Activated naive CD4-positive, alpha-beta T cell treated with anti-CD3 and anti-CD28 coated beads, Interleukin-2, amount 50 U/mL, for 72 hours (primary cell): ENCODE measurements at places on chromosomes 11 and 22. TPM values are rescaled to one million over a fixed set of nuclear protein-coding genes. Genes with fewer than 3 reads are reported as not detected.

DNA sequence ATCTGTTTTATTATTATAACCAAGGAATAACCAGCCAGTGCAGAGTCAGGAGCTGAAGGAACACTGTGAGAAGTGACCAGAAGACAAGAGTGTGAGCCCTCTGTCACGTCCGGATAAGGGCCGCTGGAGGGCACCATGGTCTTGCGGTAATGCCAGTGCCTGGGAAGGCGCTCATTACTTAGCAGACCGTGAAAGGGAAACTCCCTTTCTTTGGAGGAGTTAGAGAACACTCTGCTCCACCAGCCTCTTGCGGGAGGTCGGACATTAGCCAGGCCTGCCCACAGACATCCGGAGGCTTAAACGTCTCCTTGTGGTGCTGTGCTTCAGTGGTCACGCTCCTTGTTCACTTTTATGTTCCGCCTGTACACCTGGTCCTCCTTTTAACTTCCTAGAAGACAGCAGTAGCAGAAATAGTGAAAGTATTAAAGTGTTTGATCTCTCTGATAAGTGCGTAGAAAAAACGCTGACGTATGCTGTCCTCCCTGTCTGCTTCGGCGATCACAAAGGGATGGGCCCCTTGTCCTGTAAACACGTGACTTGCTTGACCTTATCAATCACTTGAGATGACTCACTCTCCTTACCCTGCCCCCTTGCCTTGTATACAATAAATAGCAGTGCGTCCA lies 120.6 kb upstream of the LMO1 start:
- no peak for DNase-seq

DNA sequence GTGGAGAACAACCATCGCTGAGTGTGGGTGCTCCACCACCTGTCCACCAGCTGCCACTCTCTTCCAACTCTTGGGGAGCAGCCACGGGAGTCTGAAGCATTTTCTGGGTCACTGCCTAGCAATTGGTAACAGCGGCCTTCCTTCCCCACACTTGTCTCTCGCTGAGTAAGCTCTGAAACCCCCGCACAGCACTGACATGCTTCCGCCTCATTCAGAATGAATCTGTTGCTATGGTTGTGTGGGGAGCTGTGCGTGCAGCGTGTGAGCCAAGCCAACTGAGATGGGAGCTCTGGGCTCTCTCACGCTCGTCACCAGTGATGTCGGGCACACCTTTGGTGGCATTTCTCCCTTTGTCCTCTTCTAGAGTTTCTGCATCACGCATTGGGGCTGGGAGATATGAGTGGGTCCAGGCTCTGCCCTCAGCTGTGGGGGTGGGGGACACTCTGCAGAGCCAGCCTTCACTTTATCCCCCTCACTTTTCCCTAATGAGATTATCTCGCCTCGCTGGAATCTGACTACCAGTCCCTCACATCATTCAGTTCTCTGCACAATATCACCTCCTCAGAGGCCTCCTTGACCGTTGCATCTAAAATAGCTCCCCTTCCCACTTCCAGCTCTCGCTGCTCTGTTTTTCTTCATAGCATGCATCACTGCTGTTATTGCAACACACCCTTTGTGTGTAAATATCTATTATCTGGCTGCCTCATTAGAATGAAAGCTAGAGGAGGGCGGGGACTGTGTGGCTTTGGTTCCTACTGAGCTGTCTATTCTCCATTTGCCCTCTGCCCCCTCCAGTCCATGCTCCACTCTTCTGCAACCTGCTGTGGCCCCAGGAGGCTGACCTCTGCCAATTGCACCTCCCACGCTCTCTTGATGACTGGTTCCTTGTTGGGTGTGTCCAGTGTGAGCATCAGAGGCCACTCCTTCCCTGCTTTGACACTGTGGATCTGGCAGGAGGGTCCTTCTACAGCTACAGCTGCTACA lies 569.9 kb upstream of the CADM1 start:
- DNase-seq, result no peak

GRCh38 chr11:65525546-65526480 lies 930 bp downstream of the SCYL1 start:
- no peak for DNase-seq

- no peak for DNase-seq
These were observed 15.4 kb upstream of the TUBA8 start for GRCh38 chr22:18095101-18095805.

The LBHD1 gene
- 24.3 TPM for total RNA-seq

GRCh38 chr11:113448316-113448677 lies 26.9 kb downstream of the DRD2 start:
- DNase-seq, result no peak

GRCh38 chr11:124511745-124512144 lies 31.7 kb downstream of the OR8B12 start:
- DNase-seq, result no peak

The CD248 gene
- 0.31 TPM for total RNA-seq

The OR5D16 gene
- total RNA-seq, result not detected

- no peak for DNase-seq
These were observed 187.6 kb downstream of the TENM4 start for GRCh38 chr11:79253280-79253679.

DNA sequence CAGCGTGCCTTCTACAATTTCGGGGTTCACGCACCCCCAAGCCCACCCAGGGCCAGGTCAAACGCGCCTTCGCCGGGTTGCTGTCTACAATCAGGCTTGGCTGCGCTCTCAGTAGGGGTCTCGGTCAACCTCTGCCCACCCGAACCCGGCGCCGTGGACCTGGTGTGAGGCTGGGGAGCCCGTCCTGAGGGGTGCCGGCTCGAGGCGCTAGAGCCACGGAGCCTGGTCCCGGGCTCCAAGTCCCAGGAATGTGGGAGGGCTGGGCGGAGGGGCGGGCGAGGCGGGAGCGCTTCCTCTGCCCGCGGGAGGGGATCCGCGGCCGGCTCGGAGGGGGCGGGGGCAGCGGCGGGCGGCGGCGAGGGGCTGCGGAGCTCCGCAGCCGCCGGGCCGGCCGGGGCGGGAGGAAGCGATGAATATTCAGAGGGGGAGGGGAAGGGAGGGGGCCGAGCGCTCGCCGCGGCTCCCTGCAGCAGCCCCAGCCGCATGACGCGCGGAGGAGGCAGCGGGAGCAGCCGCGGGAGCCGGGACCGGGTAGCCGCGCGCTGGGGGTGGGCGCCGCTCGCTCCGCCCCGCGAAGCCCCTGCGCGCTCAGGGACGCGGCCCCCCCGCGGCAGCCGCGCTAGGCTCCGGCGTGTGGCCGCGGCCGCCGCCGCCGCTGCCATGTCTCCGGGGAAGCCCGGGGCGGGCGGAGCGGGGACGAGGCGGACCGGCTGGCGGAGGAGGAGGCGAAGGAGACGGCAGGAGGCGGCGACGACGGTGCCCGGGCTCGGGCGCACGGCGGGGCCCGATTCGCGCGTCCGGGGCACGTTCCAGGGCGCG lies at the start of gene PTPRJ:
PTPRJ (plus strand) TSS at position 472 of the 819 bp plus-strand sequence. CDS start 354 bp downstream, outside the sequence.
- peak; percentile 61 for DNase-seq

- DNase-seq, result no peak
These were observed 747.3 kb upstream of the TENM4 start for GRCh38 chr11:80188076-80188627.

The SLC25A18 gene
- not detected for total RNA-seq

The KIRREL3 gene
- not detected for total RNA-seq

DNA sequence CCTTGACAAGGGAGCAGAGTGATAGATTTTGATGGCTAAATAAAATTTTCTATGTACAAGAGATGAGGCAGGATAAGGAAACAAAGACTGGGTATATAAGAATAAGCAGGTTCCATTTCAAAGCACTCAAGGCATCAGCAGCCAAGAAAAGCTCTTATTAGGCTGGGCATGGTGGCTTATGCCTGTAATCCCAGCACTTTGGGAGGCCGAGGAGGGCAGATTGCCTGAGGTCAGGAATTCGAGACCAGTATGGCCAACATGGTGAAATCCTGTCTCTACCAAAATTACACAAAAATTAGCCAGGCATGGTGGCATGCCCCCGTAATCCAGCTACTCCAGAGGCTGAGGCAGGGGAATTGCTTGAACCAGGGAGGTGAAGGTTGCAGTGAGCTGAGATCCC lies 563.4 kb upstream of the CCDC179 start:
- no peak for DNase-seq

GRCh38 chr11:19978668-19979518 lies 181.4 kb downstream of the DBX1 start:
- DNase-seq, result peak; percentile 13

- DNase-seq, result no peak
These were observed 19.1 kb downstream of the ZBTB44 start for GRCh38 chr11:130295657-130296056.

- no peak for DNase-seq
These were observed 262.5 kb downstream of the CTTN start for GRCh38 chr11:70660889-70661197.

GRCh38 chr11:65643971-65644370 lies 6.1 kb downstream of the SIPA1 start:
- peak; percentile 34 for DNase-seq

DNA sequence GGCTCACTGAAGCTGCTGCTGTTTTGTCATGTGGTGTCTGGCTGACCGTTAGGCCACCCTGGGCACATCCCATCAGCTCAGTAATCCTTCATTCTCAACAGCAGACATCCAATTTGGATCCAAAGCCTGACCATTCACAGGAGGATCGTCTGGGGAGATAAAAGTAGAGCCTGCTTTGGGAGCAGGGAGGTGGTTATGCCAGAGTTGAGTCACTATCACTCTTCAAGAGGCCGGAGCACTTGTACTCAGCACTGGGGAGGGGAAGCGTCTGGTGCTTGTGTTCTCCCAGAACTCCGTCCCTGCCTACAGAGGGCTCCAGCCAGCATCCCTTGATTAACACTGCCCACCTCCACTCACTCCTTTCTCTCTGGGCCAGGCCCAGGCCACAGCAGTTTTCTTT lies 382.6 kb downstream of the OPCML start:
- no peak for DNase-seq

DNA sequence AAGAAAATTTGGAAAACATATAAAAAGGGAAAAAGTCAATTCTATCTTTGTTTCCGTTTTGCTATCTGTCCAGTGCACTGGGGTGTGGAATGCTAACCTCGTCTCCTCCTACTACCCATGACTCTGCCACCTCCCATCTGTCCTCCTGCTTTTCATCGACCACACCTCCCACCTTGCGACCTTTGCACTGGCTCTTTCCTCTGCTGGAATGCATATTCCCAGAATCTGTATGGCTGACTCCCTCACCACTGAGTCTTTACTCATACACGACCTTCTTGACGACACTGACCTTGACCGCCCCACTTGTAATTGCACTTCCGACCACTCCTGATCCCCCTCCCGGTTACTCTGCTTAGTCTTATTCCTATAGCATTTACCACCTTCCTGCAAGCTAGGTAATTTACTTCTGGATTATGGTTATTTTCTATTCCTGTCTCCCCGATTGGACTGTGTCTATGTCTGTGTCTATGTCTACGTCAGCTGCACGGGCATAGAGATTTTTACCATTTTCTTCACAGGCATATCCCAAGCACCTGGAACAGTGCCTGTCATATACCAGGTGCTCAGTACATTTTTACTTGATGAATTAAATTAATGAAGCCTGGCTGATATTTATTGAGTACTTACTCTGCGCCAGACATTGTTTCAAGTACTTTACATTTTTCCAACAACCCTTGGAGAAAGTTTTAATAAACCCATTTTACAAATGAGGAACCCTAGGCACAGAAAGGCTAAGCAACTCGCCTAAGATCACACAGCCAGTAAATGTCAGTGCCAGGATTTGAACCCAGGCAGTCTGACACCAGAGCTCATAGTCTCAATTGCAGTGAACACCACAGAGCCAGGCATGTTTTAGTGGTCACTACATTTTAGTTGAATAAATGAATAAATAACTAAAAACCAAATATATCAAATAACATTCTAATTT lies 89.3 kb upstream of the SLC22A12 start:
- DNase-seq, result no peak

DNA sequence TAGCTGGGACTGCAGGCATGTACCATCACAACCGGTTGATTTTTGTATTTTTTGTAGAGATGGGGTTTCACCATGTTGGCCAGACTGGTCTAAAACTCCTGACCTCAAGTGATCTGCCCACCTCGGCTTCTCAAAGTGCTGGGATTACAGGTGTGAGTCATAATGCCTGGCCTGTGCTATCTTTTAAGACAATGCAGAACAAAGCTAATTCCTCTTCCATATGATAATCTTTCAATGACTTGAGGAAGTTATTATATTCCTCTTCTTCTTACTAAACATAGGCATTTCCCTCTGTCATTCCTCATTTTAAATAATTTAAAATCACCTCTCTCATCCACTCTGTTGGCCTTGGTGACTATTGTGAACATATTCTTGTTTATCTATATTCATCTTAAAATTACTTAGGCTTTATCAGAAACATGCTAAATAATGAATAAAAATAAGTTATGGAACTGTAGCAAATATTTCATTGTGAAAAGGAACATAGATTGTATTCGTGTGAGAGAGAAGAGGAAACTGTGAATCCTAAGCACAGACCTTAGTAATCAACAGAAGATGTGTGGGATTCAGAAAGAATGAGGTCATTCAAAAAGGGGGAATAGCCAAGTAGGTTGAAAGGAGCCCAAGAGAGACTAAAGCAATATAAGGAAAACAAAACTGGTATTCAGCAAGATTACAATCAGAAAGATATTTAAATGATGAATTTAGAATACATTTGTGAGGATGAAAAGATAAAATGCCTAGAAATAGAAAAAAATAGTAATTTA lies 269.4 kb downstream of the TTC28 start:
- DNase-seq, result no peak

DNA sequence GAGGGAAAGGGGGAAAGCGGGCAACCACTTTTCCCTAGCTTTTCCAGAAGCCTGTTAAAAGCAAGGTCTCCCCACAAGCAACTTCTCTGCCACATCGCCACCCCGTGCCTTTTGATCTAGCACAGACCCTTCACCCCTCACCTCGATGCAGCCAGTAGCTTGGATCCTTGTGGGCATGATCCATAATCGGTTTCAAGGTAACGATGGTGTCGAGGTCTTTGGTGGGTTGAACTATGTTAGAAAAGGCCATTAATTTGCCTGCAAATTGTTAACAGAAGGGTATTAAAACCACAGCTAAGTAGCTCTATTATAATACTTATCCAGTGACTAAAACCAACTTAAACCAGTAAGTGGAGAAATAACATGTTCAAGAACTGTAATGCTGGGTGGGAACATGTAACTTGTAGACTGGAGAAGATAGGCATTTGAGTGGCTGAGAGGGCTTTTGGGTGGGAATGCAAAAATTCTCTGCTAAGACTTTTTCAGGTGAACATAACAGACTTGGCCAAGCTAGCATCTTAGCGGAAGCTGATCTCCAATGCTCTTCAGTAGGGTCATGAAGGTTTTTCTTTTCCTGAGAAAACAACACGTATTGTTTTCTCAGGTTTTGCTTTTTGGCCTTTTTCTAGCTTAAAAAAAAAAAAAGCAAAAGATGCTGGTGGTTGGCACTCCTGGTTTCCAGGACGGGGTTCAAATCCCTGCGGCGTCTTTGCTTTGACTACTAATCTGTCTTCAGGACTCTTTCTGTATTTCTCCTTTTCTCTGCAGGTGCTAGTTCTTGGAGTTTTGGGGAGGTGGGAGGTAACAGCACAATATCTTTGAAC lies 6.8 kb downstream of the MALAT1 start:
- DNase-seq, result no peak

The TRIM21 gene
- 16.3 TPM for total RNA-seq

DNA sequence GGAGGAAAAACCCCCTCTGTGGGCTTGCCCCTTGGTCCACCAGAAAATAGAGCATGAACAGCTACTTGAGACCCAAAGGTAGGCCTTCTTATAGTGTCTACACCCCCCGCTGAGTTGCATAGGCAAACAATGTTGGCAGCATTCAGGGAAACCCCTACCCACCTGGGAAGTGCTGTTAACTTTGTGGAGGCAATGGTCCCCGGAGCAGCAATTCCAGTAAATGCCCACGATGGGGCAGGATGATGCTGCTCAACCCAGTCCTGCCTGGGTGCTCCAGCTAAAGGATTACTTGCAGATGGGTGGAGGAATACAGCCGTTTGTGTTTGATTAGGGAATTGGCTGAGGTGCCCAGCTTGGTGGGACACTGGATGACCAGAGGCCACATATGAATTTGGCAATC lies 381.3 kb upstream of the ANO5 start:
- DNase-seq, result no peak
